ENCODE measurements at places on chromosomes 7 and 10.

- no peak for DNase-seq
Measured at GRCh38 chr10:50604049-50604640, 19.6 kb downstream of the SGMS1 start.

DNA sequence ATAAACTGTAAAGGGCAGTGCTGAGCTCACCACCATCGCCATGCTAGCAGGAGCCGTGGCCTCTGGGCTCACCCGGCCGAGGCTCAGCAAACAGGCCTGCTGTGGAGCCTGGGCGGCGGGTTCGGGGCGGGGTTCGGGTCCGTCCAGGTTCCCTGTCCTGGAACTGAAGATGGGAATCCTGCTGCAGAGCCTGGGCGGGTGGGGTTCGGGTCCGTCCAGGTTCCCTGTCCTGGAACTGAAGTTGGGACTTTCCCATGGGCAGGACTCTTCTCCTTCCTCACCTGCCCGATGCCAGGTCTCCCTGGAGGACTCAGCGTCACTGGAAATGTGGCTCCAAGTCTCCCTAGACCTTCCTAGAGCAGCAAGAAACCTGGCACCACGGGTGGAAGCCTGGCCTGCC is 36.6 kb downstream of the EN2 start:
- no peak for DNase-seq

DNA sequence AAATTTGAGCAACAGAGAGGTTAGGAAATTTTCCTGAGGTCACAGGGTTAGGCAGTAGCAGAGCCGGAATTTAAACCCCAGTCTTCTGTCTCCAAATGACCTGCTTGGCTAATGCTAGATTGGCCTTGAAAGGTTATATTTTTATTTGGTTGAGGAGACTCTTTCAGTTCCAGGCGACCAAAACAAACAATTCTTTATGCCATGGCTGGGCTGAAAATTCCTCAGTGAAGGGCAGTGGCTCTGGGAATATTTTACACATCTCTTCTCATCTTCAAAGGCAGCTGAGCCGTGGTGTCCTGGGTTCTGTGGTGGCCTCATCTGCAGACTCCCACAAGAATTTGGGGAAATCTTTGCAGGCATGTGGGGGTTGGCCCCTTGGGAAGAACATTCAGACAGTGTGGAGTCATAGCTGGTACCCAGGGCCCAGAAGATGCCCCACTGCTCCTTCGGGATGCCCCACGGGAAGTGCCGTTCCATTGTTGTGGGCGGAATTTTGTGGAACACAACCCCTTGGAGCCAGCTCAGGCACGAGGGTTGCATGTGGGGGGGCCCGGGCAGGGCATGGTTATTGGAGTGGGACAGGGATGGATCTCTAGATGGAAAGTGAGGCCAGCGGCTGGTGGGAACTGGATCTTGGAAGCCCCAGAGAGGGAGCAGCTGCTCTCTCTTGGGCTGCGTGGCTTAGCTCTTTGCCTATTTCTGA is 33.2 kb downstream of the RPS24 start:
- DNase-seq: no peak

DNA sequence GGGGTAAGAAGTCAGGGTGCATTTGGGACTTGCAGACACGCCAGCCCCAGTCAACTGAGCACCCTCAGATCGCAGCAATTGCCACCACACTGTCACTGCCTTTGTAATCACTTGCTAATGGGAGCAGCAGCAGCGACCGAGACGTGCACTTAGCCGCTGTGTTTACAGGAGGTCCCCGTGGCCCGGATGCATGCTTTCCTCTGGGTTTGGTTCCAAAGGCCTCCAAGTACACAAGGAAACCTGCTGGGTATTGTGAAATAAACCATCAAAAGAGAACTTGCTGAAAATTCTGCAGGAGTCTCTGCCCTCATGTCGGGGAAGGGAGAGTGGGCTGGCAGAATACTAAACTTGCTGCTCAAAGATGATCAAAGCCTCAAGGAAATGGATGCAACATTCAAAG is 341.7 kb downstream of the DNAJB6 start:
- DNase-seq: no peak

GRCh38 chr10:36236931-36237330 is 594.8 kb upstream of the FZD8 start:
- no peak for DNase-seq

DNA sequence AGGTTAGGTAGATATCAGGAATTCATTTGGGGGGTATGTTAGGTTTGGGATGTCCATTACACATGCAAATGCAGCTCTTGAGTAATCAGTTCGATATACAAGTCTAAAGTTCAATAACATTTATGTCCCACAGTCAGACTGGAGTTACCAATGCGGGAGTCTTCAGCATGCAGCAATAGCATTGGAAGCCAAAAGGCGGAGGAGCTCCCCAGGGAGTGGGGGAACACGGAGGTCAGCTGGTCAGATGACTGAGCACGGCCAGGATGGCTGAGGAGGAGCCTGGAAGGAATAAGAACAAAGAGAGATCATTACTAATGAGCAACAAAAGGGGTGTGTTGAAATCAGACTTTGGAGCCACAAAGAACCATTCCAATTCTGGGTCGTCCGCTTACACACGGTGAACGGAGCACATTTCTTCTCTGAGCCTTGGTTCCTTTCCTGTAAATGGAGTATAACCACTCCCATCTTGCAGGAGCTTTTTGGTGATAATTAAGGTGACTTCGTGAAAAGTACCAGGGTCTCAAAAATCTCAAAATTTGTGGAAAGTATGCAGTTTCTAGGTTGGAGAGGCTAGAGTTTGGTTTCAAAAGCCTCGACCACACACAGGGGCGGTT is 478 bp upstream of the ZNF22 start:
- peak; percentile 84 for DNase-seq

- no peak for DNase-seq
Measured at GRCh38 chr7:13077466-13077865, 390.0 kb downstream of the ARL4A start.

DNA sequence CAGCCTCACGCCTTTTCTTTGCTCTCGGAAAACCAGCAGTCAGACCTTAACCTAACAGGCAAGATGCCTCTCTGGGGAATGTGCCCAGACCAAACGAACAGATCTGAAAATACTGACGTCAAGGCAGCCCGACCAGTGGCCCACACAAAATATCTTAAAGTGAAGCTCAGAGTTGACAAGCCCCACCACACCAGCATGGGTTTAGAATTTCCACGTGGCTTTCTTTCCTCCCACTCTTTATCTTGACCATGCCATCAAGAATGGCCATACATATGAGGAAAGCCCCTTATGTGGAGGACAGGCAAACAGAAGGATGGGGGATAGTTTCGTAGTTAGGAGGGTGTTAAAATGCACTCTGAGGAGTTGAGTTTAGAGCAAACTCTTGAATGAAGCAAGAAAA is 89.8 kb downstream of the MRPL32 start:
- DNase-seq: no peak

DNA sequence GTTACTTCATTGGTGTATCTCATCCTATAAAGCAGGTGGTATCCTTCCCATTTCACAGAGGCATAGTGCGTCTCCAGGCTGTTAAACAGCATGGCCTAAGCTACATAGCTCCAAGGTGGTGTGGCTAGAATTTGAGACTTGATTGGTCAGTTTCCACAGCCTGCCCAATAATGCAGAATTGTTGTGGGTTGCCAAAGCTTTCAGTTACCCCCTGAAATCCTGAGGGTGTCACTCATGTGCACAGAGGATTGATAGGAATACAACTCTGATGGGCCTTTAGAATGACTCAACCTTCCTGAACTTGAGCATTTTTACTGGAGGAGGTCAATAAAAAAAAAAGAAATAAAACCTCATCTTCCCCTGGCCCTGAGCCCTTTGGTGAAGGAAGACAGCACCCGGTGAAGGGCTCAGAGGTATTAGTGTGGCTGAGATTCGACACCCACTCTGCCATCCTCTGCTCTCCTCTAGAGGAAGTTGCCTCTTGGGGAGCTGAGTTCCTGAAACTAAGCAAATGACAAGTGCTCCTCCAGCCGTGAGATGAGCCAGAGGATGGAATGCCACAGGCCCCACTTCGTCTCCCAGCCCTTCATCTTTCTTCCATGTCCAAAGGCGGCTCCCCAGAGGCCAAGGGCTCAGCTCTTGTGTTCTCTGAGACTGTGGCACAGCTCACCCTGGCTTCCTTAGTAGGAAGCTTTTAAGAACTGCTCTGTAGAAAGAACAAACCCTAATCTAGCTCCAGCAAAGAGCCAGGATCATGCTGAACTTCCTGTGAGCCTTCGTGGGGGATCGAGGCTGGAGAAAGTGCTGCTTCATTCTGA is 1.0 kb downstream of the ACSL5 start:
- DNase-seq: no peak

DNA sequence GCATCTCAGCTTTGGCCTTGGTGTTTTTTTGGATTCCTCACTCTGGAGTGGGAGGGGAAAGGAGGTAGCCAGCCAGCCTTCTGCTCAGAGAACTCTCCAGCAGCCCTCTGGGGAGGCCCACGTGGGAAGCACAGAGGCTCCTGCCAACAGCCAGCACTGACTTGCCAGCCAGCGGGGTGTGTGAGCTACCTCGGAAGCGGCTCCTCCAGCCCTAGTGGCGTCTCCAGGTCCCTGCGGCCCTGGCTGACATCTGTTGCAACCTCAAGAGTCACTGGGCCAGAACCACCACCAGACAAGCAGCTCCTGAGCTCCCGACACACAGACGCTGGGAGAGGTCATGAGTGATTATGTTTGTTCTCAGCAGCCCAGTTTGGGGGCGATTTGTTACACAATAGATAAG is 180.2 kb upstream of the FZD8 start:
- DNase-seq: peak; percentile 23

DNA sequence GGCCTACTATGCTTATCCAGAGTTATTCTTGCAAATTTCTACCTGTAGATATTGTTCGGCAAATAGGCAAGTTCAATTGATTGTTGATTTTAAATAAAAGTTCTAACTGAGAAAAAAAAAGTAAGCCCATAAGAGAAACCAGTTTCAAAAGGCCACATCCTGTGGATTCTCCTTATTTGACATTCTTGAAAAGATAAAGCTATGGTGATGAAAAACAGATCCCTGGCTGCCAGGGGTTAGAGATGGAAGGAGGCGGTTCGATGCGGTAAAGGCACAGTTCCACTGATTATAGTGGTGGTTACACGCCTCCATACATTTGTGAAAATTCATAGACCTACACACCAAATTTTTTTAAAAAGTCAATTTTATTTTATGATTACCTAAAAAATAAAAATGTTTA is 347.8 kb downstream of the KCNMA1 start:
- DNase-seq: no peak

GRCh38 chr10:112092519-112092918 is 91.0 kb downstream of the GPAM start:
- no peak for DNase-seq

DNA sequence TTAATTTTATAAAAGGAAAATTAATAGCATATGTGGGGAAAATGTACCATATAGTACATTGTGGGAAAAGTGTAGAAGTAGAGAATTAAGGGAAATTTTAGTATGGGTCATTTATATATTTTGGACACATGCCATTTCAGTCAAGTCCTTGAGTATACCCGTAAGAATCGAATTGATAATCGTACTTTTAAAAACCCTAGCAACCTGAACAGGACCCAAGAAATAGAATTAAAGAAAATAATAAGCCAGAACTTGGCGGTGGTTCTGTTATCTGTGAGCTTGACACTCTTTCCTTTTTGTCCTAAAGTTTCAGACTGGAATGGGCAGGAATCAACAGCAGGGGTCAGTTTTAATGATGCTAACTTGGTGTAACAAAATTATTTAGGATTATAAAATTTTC is 221.0 kb downstream of the CDK14 start:
- no peak for DNase-seq

GRCh38 chr10:12679636-12680035 is 321.9 kb downstream of the CCDC3 start:
- no peak for DNase-seq

DNA sequence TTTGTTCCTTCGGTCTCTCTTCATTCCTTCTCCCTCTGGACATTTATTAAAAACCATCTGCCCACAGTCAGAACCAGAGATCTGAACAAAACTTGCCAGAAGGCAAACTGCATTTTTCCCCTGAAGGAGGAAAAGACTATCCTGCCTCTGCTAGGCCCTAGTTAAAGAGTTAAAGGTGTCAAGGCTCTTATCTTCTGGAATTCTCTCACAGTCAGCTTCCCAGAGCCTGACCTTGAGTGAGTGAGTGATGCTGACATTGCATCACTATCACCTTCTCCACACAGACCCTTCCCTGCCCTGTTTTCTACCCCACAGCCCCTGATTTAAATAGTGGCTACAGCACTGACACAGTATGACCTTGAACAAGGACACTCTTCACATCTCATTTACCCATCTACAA is 16.4 kb downstream of the FRMPD2 start:
- DNase-seq: no peak

DNA sequence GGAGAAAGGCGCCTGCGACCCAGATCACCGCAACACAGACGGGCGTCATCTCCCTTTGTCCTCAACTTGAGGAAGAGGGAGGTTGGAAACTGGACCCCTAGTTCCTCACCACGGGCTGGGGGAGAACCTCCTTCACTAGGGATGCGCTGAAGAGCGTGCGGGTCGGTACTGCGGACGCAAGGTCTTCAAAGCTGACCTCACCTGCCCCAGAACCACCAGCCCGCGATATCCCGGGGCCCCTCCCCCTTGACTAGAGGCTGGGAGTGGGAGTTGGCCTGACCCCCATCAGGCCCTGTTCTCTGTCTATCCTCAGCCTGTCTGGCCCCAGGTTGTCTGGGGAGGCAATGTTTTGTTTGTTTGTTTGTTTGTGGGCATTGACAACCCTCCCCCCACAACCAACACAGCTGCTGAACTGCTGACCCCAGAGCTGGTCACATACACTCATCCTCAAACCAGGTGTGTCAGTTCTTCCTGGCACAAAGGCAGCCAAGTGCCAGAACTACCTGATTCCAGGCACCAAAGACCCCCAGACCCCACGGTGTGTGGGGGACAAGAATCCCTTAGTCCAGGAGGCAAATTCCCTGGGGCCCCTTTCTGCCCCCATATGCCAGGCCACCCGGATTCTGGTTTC is 2.9 kb downstream of the NPM3 start:
- no peak for DNase-seq

DNA sequence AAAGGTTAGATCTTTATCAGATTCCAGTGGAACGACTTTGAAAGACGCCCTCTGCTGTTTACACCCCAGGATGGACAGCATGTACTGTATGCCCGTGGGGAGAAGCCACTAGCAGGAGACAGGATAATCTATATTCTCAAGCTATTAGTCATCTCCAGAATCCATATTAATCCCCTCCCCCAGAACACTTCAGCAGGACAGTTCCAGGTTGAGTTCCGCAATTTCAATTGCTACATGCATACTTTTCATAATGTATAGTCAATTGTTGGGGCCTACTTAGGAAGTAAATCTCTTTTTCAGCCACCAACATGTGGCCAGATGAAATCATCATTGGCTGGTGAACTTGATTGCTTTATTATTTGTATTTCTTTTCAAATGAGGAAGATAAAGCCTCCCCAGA is 313.1 kb upstream of the SMIM30 start:
- DNase-seq: no peak

DNA sequence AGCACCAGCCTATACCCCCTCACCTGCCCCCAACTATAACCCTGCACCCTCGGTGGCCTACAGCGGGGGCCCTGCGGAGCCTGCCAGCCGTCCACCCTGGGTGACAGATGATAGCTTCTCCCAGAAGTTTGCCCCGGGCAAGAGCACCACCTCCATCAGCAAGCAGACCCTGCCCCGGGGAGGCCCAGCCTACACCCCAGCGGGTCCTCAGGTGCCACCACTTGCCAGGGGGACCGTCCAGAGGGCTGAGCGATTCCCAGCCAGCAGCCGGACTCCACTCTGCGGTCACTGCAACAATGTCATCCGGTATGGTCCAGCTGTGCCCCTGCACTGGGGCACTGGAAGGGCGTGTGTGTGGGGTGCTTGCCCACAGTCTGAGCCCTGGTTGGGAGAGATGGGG is 40.0 kb upstream of the BMPR1A start:
- DNase-seq: no peak

GRCh38 chr10:44069573-44069972 is 315.3 kb downstream of the CXCL12 start:
- DNase-seq: no peak

GRCh38 chr7:21412410-21412851 is 15.5 kb upstream of the SP4 start:
- DNase-seq: no peak
